Left kidney (tissue), 8 donors: ENCODE measurements at places on chromosomes 5 and 9.

DNA sequence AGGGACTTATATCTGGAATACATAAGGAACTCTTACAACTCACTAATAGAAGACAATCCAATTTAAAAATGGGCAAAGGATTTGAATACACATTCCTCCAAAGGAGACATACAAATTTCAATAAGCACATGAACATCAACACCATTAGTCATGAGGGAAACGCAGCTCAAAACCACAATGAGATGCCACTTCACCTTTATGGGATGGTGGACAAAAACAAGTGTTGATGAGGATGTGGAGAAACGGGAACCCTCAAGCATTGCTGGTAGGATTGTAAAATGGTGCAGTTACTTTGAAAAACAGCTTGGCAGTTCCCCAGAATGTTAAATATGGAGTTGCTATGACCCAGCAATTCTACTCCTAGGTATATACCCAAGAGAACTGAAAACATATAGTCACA, 72.7 kb upstream of the IER5L start:
- DNase-seq: no peak

DNA sequence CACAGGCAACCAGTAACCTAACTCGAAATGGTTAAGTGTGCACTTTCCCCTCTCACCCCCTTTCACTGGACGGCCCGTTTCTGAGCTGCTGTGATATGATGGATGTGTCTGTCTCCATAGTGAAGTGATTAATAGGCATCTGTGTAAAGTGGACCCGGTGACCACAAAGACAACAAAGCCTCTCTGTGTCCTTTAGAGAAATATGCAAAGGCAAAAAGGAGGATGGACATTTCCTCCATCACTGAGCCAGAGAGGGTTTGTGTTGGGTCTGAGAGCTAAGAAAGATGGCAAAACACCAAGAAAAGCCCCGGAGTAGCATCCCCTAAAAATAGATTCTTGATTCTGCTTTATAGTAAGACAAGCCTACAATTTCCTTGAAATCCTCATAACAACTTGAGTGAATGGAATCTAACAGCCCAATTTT, 120.6 kb downstream of the SEMA6A start:
- no peak for DNase-seq

DNA sequence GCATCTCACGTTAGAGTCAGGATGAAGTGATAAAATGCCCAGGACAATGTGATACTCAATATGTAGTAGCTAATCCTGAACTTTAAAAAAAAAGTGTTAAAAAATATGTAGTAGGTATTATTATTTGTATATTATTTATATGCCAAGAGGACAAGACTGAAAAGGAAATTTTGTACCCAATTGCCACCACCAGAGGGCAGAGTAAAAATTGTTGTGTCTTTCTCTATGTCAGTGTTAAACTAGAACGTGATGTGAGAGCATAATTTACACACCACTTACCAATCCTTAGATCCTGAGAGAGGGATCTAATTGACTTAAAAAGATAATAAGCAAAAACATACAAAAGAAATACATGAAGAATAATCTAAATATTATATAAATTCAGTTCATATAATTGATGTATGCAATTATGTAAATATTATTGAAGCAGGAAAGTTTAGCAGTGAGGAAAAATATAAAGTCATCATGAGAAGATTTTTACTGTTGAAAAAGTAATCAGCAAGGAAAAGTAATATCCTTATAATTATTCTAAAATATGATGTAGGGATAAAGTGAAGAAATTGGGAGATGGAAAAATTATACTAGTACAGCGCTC, 288.9 kb downstream of the RAB3C start:
- no peak for DNase-seq

- no peak for DNase-seq
Observed at GRCh38 chr9:114782586-114782985, 23.3 kb downstream of the TNFSF15 start.

DNA sequence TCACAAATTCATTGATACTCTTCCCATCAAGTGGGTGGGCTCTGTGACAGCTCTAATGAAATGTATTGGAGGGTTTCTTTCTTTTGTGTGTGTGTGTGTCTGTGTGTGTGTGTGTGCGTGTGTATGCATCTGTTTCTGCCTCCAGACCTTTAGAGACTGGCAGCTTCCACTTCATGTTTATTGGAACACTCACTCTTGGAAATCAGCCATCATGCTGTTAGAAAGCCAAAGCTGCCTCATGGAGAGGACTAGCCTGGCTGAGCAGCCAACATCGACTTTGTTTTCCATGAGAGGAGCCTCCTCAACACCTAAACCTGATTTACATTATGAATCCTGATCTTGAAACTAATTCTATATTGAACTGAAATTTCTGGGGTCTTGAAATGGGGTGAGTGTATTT, 128.5 kb upstream of the FAM174A start:
- DNase-seq: no peak

DNA sequence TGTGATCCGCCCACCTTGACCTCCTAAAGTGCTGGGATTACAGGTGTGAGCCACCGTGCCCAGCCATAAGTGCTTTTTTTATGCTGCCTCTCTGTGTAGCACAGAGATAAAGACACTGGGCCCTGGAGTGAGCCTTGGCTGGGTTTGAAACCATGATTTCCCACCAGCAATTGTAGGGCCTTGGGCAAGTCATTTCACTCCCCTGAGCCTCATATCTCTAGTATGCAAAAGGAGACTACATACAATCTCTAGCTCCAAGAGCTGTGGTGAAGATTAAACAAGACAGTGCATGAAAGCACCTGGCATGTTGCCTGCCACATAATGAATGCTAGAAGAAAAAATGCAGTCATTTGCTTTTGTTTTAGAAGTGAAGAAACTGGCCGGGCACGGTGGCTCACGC, 3.9 kb downstream of the FABP6 start:
- no peak for DNase-seq

GRCh38 chr9:85536076-85536475, 205.7 kb downstream of the AGTPBP1 start:
- no peak for DNase-seq

DNA sequence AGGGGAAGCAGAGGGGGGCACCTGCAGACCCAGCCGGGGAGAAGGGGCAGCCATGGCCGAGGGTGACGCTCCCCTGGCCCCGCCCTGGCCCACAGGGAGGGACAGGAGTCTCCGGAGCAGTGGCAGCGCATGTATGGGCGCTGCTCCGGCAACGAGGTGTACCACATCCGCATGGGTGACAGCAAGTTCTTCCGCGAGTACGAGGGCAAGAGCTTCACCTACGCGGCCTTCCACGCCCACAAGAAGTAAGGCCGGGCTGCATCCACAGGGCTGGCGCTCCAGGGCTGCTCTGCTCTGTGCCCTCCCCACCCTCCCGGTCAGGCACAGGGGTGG, 68.2 kb downstream of the KCNT1 start:
- no peak for DNase-seq
